ENCODE measurements at places on chromosomes 4 and X.

- no peak for DNase-seq
Observed at GRCh38 chr4:7788694-7789425, 150.8 kb downstream of the AFAP1 start.

DNA sequence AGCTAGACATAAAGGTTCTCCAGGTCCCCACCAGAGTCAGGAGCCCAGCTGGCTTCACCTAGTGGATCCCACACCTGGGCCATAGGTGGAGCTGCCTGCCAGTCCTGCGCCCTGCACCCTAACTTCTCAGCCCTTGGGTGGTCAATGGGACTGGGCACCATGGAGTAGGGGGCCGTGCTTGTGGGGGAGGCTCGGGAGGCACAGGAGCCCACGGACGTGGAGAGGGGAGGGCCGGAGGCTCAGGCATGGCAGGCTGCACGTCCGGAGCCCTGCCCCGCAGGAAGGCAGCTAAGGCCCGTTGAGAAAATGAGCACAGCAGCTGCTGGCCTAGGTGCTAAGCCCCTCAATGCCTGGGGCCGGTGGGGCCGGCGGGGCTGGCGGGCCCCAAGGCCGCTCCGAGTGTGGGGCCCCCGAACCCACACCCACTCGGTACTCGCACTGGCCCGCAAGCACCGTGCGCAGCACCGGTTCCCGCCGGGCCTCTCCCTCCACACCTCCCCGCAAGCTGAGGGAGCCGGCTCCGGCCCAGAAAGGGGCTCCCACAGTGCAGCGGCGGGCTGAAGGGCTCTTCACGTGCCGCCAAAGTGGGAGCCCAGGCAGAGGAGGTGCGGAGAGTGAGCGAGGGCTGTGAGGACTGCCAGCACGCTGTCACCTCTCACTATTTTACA lies 291.1 kb downstream of the KLHL4 start:
- DNase-seq, result no peak

DNA sequence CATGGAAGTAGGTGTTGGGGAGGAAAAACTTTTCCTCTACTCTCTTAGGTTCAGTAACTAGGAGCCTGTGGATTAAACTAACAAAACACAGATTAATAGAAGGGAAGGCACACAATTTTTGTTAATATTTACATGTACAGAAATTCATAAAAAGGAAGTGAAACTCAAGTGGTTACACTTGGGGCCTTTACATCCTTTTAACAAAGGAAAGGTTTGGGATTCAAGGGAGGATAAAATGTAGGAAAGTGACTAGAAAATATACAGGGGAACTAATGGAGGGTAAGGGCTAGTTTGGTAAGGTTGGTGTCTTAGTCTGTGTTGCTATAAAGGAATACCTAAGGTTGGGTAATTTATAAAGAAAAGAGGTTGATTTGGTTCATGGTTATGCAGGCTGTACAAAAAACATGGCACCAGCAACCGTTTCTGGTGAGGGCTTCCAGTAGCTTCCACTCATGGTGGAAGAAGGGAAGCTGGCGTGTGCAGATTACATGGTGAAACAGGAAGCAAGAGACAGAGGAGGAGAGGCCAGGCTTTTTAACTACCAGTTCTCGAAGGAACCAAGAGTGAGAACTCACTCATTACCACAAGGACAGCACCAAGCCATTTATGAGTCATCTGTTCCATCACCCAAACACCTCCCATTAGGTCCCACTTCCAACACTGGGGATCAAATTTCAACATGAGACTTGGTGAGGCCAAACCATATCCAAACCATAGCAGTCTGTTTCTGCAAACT lies 124.4 kb downstream of the CHRDL1 start:
- DNase-seq, result no peak

GRCh38 chr4:78552389-78553042 lies 946 bp downstream of the ANXA3 start:
- no peak for DNase-seq

DNA sequence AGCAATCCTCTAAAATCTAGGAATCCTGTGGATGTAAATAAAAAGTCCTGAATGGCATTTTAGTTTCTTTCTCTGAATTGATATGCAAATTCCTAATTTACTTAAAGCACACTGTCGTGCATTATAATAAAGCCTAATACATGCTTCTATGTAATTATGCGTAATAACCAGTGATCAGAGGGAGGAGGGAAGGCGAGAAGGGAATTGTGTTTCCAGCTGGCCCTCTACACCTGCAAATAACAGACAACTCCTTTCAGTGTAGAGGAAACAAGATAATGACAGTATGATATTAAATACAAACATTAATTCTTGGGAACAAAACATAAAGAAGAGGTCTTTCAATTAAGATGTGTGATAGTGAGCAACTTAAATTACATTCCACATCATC lies 419.6 kb upstream of the LCORL start:
- DNase-seq, result no peak

DNA sequence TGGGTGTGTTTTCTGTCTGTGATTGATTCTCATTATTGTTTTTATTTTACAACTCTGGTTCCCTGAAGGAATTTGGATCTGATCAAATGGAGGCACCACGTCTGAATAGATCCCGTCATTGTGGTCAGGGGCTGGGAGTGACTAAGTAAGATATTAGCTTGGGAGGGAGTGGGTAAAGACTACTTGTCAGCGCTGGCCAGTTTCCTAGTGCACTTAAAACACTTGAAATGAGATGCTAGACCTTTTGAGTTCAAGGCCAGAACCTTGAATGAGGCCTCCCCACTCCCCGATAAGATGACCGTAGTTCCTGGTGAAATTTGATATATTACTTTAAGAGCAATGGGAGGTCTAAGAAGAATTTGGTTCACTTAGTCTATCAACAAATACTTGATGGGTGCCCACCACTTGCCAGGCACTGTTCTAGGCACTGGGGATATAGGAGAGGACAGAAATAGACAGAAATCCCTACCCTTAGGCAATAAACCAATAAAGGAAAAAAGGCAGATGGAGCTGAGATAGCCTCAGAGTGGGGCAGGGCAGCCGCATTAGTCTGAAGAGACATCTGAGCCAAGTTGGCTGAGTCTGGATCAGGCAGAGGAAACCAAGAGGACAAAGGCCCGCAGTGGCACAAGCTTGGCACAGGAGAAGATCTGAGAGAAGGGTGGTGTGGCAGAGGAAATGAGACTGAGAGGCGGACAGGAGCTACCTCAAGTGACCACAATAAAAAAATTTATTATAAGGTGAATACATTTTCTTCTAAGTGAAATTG lies 11.8 kb downstream of the FAM184B start:
- no peak for DNase-seq

DNA sequence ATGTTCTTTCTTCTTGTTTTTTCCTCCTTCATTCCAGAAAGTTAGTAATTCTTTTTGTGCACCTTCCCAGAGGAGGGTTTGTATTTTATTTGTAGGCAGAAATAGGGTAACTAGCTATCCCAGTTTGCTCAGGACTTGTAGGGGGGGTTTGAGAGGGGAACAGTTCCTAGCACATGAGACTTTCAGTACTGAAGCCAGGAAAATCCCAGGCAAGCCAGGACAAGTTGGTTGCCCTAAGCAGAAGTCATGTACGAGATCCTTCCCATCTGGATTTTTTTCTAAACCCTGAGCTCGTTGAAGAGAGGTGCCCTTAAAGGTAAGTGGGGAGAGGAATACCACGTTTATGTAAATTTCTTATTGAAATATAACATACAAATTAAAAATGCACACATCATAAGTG lies 15.6 kb upstream of the TAB3 start:
- DNase-seq, result no peak

DNA sequence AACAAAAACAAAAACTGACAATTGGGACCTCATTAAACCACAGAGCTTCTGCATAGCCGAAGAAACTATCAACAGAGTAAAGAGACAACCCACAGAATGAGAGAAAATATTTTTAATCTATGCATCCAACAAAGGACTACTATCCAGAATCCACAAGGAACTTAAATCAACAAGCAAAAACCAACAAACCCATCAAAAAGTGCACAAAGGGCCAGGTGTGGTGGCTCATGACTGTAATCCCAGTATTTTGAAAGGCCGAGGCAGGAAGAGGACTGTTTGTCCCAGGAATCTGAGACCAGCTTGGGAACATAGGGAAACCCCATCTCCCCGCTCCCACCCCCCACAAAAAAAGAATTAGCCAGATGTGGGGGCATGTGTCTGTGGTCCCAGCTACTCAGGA lies 10.7 kb downstream of the C4orf51 start:
- DNase-seq, result no peak

DNA sequence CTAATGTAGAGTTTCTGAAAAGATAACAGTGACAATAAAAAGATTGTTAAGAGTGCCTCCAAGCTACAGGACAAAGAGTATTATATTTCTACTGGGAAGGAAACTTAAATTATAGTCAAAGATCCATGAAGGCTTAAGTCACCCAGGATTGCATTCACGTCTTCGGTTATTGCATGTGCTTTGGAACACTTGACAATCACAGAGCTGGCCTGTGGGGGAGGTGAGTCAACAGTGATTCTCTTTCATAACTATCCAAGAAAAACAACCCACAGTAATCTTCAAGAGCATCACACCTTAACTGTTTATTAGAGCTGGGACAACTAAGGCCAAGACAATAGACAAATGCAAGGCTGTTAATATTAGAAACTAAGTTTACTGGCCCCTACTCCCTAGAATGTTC lies 40.3 kb downstream of the PDGFC start:
- peak; percentile 76 for DNase-seq

DNA sequence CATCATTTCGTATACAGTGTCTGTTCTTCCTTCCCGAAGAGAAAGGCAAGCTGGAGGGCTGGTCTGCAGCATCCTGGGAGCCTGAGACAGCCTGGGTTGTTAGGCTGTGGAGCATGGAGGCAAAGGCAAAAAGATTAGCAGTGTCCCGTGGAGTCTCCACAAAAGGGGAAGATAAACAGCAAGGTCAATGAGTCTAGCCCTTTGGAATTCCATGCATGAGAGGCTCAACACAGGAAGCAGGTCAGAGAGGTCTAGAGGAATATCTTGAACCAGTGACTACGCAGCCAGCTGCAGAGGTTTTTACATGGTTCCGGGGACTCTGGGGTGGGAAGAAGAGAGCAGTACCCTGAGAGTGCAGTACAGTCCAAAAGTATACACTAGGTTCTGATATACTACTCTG lies 12.2 kb upstream of the MCF2 start:
- no peak for DNase-seq

DNA sequence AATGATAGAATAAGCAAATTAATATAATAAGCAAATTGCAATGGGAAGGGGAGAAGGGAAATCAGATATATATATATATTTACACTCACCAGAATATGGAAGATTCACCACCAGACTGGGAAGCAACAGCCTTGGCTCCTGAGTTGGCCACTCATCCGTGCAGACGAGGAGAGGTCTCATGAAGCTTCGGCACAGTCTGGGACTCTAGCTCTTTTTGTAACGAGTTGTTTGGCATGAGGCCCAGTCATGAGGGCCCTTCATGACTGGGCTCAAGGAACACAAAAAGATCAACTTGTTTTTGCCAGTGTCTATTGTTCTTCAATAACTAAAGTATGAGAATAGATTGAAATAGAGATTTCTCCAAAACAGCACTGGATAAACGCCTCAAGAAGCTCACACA lies 176.4 kb downstream of the ADGRA3 start:
- DNase-seq, result no peak

DNA sequence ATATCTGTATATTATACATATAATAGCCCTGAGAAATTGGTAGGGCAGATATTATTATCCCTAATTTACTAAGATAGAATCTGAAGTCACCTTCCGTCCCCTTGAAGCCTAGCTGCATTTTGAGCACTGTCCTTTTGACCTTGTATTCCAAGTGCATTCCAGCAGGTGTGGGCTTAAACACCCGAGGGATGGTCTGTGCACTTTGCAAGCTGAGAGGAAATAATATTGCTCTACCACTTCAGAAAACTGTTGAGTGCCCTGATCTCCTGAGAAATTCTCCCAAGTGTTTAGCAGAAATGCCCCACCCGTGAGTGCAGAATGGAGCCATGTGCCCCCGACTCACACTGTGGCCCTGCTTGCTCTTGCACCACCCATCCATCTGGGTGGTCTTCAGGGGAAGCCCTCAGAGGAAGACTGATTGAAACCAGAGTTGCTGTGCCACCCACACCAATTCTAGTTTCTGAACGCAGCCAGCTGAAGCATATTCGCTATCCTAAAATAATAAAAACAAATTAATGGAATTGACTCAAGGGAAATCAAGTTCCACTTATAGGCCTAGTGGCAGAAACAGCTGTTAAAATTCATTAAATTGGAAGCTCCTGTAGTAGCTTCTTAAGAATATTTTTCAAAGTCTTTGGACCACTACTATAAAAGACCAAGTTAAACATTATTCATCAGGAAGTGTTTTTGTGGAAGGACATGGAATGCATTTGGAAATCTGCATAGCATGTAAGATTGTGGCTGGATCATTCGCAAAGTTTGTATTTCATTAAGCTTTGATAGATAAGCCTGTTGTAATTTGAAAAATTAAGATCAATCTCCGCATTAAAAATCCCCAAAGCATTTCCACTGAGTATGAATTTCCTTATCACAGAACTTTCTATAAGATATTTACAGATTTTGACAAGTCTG lies 41.3 kb upstream of the PRKG2 start:
- no peak for DNase-seq

DNA sequence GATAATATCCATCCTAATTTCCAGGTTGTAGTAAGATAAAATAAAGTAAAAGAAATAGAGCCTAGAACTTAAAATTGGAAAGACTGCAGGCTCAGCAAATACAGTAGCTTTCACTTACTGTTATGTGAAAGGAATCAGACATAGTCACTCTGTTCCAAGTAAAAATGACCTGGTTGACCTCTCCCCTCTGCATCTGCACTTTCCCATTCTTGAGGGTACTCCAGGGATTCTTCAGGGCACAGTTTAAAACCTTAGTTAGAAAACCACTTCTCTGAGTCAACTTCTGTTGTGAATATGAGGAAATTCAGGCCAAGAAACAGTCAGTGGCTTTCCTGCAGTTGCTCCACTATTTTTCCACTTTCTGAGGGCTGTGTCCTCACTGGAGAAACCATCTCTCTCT lies 42.9 kb downstream of the FRAS1 start:
- DNase-seq, result no peak

DNA sequence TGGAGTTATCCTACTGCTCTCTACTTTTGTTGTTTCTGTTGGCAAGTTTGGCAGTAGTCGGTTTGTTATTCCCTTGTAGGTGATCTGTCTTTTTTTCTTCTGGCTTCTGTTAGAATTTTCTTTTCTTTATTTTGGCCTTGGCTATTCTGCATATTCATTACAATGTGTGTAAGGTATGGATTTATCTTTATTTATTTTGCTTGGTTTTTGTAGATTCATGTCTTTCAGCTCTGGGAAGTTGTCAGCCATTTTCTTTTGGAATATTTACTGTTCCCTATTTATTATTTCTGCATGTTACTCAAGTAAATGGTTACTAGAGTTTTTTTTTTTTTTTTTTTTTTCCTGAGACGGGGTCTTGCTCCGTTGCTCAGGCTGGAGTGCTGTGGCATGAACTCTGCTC lies 12.6 kb downstream of the ADD1 start:
- no peak for DNase-seq
